Ovary (tissue), 10 donors: ENCODE measurements at places on chromosomes 6 and 20. TPM values are rescaled to one million over a fixed set of nuclear protein-coding genes. Genes with fewer than 3 reads are reported as not detected.

The MEP1A gene
- polyA plus RNA-seq = not detected

The MAK gene
- polyA plus RNA-seq = 0.06 TPM

The OR2B6 gene
- not detected for polyA plus RNA-seq

The AVP gene
- not detected for polyA plus RNA-seq

The SEMG1 gene
- polyA plus RNA-seq = not detected

The SEL1L2 gene
- polyA plus RNA-seq = 2.8 TPM

The TPD52L1 gene
- polyA plus RNA-seq = 27.4 TPM

The ADGRB3 gene
- 0.28 TPM for polyA plus RNA-seq

The PTK6 gene
- 0.08 TPM for polyA plus RNA-seq

The NOTCH4 gene
- 21.2 TPM for polyA plus RNA-seq

The C6orf58 gene
- polyA plus RNA-seq = not detected

The COL12A1 gene
- 165 TPM for polyA plus RNA-seq

The KCNK15 gene
- polyA plus RNA-seq = 1.7 TPM

The USP49 gene
- 2.0 TPM for polyA plus RNA-seq

The PTCRA gene
- not detected for polyA plus RNA-seq

The ALDH8A1 gene
- polyA plus RNA-seq = 0.21 TPM
